ENCODE measurements at places on chromosomes 3 and 15.
A peak's percentile ranks its signal among the peaks of the same experiment; 100 is the strongest.

GRCh38 chr3:69032142-69032541, 18.7 kb upstream of the EOGT start:
- DNase-seq: no peak

GRCh38 chr3:190325923-190326322, 3.7 kb upstream of the CLDN1 start:
- no peak for DNase-seq

DNA sequence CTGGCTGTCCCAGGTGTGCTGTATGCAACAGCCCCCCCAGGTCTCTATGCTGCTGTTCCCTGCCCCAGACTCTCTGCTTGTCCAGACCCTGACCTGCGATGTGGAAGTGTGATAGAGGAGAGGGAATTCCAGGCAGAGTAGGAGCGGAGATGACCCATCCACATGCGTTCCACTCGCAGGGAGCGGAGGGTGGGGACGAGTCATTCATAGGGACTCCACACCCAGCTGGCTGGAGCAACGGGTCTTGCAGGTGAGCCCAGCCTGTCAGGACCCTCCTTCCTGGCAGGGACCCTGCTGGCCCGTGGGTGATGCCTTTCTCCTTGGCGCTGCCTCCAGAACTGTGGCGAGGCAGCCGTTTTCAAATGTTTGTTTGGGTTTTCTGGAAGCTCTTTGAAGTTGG, 58.8 kb downstream of the CEMIP start:
- DNase-seq: no peak

- DNase-seq: no peak
Observed at GRCh38 chr3:87287011-87287410, 10.6 kb upstream of the POU1F1 start.

GRCh38 chr3:151707216-151707615, 26.5 kb upstream of the AADACL2 start:
- DNase-seq: no peak

GRCh38 chr3:184620475-184621119, 59.0 kb downstream of the EPHB3 start:
- no peak for DNase-seq

DNA sequence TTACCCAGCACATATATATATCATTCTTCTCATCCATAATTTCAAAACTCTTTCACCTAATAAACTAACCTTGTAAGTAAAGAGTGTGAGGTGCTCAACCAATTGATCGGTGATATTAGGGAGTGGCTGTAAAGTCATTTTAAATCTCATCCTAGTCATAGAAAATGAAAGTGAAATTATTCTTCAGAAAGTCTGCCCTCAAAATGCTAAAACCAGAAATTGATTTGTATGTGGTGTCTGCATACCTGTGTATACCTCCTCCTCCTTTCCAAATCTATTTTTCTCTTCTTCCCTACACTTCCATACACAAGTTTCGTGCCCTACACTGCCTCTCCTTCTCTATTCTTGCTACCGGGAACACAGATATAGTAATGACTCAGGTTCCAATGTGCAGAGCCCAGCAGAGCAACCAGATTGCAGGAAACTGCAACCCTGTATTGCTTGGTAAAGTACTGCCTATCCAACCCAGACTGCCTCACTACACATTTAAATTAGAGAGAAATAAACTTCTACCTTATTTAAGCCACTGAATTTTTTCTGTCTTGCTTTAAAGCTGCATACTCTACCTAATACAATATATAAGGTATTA, 7.4 kb upstream of the TBC1D5 start:
- peak; percentile 20 for DNase-seq

- no peak for DNase-seq
Observed at GRCh38 chr3:23948761-23949160, 3.7 kb downstream of the NR1D2 start.

GRCh38 chr3:81545572-81545971, 215.9 kb downstream of the GBE1 start:
- DNase-seq: no peak

DNA sequence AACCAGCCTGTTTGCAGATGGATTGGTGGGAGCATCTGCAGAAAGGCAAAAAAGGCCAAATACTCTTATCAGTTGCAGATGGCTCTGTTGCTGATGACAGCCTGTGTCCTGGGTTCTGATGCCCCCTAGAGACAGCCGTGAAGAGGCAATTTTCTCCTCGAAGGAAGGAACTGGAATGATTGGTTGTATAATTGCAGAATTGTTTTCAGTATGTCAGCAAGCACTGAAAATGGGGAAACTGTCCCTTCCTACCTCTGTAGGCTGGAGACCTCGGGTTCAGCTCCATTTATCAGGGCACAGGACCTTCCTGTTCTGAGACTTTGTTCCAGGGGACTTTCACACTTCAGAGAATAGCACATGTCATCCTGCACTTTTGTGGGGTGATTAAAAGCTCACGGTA, 103.0 kb downstream of the PGPEP1L start:
- DNase-seq: no peak

- no peak for DNase-seq
Observed at GRCh38 chr15:67108122-67108961, 42.9 kb downstream of the SMAD3 start.

DNA sequence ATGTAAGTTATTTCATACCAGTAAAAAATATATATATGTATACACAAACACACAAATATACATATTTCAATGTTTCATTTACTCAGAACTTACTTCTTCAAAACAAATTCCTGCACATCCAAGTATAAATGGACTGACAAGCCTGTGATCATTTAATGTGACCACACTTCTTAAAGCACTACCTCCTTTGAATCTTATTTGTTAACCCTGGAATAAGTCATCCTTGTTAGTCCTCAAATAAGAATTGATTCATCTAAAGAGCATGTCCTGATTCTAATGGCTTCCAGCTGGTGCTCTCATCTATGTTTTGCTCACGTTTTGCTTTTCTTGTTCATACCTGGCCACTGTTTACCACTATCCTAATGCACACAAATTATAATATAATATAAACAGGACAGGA, 103.9 kb upstream of the UBP1 start:
- no peak for DNase-seq

DNA sequence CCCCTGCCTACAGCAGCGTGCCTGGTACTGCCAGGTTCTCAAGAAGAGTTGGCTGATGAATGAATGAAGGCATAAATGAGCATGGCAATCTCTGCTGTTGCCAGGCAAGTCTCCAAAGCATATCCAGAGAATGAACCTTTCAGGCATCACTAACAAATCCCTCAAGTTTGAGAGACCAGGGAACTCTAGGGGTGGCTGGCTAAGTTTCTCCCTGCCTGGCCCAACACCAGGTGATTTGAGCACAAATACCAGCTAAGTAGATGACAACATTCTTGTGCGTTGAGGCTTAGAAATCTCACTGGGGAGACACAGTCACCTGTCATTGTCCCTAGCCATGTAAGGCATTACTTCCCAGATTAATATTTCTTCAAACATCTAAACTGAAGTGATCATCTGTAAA, 81.4 kb upstream of the PTX3 start:
- DNase-seq: no peak

- DNase-seq: no peak
Observed at GRCh38 chr15:61083788-61084134, 145.3 kb downstream of the RORA start.

- DNase-seq: no peak
Observed at GRCh38 chr15:88231909-88232644, 24.5 kb downstream of the NTRK3 start.

GRCh38 chr3:100779480-100779879, 70.2 kb downstream of the TFG start:
- DNase-seq: no peak

GRCh38 chr3:128878556-128879124, 780 bp upstream of the ACAD9 start:
- peak; percentile 35 for DNase-seq

GRCh38 chr3:47228088-47228487, 54.5 kb downstream of the KIF9 start:
- DNase-seq: no peak

GRCh38 chr3:139676632-139677387, 962 bp downstream of the NMNAT3 start:
- DNase-seq: no peak

DNA sequence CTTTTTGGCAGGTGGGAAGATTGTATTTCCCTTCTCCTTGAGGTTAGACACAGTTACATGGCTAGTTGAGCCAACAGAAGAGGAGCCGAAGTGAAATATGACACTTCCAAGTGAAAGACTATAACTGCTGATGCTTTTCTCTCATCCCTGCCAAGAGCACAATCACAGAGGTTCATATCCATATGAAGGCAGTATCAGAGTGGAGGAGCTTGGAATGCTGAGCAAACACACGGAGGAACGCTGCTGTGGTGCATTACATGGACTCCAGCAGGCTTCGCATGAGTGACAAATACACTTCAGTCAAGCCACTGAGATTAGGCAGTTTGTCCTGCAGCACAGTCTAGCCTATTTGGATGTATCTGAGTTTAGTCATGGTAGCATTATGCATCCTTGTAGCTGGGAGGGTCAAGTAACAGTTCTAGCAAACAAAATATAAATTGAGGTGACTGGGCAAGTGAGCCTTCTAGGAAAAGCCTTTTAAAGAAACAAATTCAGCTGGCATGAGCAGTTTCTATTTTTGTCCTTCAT, 5.4 kb downstream of the IQCF6 start:
- no peak for DNase-seq

DNA sequence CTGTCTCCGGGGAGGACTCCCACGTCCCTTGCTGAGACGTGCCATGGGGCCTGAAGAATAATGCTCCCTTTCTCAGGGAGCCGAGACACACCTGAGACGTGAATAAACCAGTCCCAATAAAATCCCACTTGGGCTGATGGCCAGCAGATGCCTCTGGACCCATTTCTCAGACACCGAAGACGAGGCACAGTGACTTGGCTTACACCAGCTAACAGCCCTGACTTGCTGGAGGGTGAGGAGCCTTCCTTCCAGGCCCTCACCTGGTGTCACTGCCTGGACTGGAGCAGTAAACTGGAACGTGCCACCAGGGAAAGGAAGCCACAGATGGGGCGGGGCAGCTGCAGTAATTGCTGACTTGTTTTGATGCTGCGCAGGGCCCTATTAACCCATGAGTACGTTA, 189.7 kb downstream of the PDZRN3 start:
- no peak for DNase-seq

DNA sequence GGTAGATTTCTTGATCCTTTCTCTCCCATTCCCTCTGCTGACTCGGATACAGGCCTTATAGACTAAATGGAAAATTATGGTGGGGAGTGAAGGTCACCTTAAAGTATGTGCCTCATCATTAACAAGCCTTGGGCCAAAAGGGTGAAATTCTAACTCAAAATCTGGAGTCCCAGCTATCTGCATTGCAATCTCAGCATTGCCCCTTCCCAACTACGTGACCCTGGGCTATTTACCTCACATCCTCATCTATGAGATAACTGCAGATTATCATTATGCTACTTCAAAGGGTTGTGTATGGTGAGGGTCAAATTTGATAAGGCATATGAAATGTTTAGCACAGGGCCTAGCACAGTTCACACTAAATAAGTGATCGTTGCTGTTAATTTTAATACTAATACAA, 147.7 kb downstream of the WNT5A start:
- no peak for DNase-seq

GRCh38 chr3:51873876-51874275, 1.5 kb downstream of the IQCF5 start:
- no peak for DNase-seq

DNA sequence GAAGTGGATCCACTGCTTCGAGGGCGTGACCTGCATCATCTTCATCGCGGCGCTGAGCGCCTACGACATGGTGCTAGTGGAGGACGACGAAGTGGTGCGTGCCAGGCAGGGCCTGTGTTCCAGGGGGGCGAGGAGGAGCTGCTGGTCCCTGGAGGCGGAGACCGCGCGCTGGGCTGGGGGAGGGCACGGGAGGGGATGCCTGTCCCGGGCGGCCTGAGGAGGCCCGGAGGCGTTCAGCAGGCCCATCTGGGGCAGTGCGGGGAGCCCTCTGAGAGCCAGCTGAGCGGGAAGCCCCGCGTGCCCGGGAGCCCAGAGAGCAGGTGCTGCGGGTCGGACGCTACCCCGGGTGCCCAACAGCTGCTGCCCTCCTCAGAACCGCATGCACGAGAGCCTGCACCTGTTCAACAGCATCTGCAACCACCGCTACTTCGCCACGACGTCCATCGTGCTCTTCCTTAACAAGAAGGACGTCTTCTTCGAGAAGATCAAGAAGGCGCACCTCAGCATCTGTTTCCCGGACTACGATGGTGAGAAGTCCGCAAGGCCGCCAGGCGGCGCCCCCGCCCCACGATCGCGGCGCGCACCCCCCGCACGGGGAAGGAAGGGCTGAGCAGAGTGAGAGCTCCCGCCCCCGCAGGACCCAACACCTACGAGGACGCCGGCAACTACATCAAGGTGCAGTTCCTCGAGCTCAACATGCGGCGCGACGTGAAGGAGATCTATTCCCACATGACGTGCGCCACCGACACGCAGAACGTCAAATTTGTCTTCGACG, 2.9 kb downstream of the GNAT1 start:
- peak; percentile 80 for DNase-seq

DNA sequence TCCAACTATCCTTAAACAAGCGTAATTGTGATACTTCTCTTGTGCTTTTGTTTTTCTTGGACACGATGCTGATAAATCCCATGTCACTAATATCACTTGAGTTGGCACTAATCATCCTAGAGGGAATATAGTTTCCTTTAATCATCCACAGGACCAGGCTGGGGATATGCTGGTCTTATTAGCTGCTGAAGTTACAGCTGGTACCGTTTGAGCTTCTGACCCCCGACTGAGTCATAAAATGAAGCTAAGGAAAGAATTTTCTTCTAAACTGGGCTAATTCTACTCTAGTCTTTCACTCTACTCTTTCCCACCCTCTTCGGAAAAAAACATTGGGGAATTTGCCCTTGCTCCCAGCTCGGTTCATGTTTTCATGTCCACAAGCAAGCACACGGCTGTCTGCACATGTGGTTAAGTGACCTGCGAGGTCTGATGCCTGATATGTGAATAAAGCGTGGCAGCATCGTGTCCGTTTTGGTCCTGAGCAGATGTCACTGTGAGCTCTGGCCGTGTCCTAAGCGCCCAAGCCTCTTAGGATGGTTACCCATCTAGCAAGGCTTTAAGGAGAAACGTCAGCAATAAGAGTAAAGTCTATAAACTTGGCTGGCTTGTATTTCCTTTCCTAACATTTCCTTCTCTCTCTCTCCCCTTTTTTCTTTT, 223.7 kb downstream of the ITPR1 start:
- no peak for DNase-seq

GRCh38 chr15:99536422-99537040, 29.3 kb upstream of the MEF2A start:
- DNase-seq: no peak

GRCh38 chr3:51721062-51721745, 14.3 kb downstream of the GRM2 start:
- peak; percentile 8 for DNase-seq

DNA sequence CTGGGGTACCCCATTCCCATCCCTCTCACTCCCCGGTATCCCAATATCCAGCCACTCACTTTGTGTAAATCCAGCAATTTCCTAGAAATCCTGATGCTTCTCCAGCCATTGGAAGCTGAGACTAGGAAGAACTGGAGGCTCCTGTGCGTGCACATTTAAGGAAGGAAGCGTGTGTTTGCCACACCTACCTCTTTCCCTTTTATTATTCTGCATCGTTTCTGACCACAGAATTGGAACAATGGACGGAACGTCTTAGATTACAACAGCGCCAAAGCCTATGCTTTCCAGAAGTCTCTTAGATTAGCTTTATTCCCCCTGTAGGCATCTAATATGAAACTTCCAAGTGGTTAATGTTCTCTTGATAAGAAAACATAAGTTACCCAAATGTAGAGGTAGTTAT, 234.8 kb upstream of the TRIM42 start:
- DNase-seq: no peak
